Retinal pigment epithelial cell (primary cell): ENCODE measurements at places on chromosomes 2 and 18.

GRCh38 chr2:196836440-196836839 is 27.3 kb upstream of the C2orf66 start:
- DNase-seq, result no peak

DNA sequence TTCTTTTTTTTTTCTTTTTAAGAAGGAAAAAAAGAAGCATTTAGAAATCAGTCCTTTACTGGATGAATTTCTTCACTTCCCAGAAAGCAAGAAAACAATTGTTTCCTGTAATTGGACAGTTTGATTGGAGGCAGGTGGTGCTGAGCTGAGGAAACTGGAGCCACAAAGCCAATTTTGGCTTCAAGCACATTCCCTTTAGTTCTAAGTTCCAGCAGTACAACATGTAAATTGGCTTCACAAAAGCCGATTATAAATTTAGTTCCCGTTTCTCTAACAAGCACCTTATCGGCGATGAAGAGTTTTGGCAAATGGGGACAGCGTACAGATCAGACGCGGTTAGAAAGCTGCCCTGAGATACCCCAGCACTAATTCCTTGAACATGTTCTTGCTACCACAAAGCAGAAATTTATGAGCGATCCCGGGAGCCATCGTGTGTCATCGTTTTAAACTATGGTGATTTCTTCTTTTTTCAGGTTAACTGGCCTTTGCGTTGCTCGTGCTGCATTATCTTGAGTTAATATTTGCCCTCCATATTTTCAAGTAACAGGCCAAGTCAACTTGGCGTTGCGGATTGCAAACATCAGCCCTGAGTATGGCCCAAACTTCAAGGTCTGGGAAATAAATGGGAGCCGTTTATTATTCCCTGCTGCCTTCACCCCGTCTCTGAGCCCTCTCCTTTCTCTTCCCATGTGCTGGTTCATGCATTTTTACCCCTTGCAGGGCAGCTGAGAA is 190.4 kb upstream of the ID2 start:
- DNase-seq, result no peak

- DNase-seq, result no peak
Observed at GRCh38 chr18:6396276-6396675, 18.4 kb downstream of the L3MBTL4 start.

DNA sequence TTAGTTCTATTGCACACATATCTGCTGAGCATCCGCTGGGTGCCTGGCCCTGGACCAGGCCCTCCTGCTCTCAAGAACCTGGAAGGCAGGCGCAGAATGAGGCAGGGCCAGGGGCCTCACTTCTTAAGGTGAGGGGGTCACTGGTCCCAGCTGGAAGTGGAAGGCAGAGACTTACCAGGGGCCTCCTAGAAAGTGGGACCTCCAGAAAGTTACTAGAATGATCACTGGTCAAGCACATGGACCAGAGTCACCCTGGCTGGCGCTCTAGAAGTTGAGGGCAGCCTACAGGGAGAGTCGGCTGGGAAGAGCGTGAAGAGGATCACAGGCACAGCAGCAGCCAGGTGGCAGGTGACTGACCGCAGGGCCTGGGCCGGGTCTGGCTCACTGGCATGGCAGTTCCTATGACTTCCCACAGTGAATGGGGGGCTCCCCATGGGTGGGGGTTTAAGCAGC is 26.1 kb upstream of the MAL start:
- no peak for DNase-seq

- peak; percentile 43 for DNase-seq
Observed at GRCh38 chr18:24462838-24463775, 2.7 kb downstream of the HRH4 start.

- no peak for DNase-seq
Observed at GRCh38 chr2:237593596-237594320, 3.2 kb upstream of the RAB17 start.

GRCh38 chr2:161217597-161218185 is 57.5 kb downstream of the TANK start:
- DNase-seq, result no peak

- no peak for DNase-seq
Observed at GRCh38 chr2:135255208-135255607, 203.1 kb downstream of the RAB3GAP1 start.

DNA sequence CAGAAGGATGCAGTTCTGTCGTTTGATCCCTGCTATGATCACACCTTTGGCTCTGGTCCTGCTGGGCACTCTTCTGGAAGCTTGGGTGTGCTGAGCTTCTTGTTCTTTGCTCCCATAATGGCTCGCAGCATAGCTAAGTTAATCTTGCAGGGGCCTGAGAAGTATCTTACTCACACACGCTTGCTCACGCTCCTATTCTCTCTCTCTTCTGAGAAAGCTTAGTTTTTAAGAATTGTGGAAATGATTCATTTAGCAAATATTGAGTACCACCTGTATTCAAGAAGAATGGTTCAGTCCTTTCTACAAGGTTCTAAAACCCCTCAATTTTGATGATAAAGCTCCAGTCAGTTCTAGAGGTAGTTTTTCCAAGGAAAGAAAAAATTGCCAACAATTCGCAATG is 40.6 kb downstream of the XRCC5 start:
- no peak for DNase-seq

DNA sequence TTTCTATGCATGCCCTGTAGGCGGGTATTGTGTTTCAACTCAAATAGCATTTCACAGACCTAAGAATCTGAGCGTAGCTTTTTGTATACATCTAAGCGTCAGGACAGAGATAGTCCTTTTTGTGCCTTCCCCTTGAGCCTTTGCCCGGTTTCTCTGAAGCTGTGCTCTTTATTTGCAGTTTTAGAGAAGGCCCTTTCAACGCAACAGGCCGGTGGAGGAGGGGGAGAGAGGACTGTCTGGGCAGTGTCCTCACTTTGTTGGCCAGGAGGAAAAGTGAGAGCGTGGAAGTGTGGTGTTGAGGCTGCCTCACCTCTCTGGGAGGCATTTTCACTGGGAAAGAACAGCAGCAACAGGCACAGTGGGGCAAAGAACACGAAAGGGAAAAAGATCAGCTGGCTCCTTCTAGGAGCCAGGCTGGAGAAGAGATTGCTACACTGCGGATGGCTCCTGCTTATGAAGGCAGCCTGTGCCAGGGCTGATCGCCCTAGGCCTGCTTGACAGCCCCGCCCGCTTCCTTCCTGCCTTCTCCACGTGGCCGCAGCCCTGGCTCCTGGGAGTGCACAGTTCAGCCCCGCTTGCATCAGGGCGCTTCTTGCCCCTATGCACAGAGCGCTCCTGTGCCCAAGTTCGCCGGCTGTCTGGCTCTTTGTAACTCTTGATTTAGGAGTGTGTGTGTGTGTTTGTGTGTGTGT is 195.6 kb upstream of the POU3F3 start:
- DNase-seq, result no peak

GRCh38 chr2:51706220-51706619 is 674.3 kb upstream of the NRXN1 start:
- peak; percentile 26 for DNase-seq

- DNase-seq, result no peak
Observed at GRCh38 chr2:112317303-112318158, 42.1 kb downstream of the ZC3H6 start.

GRCh38 chr2:217656316-217656715 is 346.5 kb downstream of the TNS1 start:
- DNase-seq, result no peak

DNA sequence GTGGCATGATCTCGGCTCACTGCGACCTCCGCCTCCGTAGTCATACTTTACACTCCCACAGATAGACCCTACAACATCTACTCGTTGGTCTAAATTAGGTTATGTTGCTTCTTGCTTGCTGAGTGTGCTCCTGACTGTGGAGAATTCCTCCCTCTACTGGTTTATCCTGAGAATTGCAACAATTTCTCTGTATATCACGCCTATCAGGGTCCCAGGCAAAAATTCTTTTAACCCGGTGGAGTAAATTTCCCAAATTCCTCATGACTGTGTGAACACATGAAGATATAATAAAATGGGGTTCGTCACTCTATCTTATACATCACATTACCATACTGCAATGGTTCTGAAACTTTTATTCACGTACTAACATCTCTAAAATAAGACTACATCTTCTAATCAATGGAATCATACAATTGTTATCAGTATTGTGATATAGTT is 156.7 kb downstream of the EVA1A start:
- DNase-seq, result peak; percentile 6

GRCh38 chr2:61423714-61424113 is 47.2 kb downstream of the USP34 start:
- DNase-seq, result no peak

DNA sequence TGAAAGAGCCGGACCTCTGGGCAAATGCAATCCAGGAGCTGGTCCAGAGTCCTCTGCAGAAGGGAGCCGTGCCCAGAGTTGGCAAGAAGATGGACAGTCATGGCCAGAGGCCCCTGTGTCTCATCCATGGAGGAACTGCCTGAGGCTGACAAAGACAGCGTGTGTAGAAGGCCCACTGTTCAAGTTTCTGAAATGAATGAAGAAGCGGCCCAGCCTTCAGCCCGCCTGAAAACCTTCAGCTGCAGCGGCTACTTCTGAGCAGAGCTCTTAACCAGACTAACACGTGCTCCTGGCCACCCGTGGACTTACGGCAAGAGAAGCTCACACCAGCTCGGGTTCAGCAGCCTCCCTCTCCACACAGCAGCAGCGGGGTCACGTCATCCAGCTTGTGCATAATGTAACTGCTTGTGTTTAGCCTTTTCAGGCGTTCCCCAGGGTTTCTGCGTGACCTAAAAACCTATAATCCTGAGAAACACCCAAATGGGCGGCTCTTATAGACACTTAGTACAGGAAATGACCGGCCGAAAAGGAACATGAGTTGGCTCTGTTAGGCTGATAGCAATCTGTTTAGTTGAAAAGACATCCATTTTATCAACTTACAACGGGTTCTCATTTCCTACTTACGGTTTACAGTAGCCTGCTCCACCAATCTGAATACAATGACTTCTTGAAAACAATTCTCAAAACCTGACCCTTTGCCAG is at the start of gene FAM124B:
Gene FAM124B (minus strand): TSS at position 467 of the 702 bp plus-strand sequence. CDS start 339 bp downstream, at position 128.
- peak; percentile 90 for DNase-seq

GRCh38 chr18:67577386-67577785 is 60.9 kb upstream of the DSEL start:
- DNase-seq, result no peak

- no peak for DNase-seq
Observed at GRCh38 chr2:169664600-169664977, 29.6 kb downstream of the CFAP210 start.

- DNase-seq, result no peak
Observed at GRCh38 chr2:206890179-206890578, 49.1 kb upstream of the CPO start.

DNA sequence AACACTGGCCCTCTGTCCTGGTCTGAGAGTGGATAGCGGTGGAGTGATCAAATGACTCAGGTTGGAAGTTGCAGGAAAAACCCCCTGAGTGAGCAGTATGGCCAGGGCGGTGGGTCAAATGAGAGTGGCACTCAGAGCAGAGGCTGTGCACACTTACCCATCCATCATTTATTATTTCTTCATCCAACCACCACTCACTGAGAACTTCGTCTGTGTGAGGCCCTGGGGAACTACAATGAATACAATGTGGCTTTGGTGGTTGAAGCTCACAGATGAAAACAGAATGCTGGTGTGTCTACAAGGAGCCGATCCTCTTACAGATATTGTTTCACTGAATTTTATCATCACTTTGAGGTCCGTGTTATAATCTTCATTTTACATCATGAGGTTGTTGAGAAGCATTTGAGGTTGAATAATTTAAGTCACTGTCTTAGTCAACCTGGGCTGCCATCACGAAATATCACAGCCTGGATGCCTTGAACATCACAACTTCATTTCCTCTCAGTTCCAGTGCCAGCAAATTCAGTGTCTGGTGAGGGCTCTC is 73.4 kb upstream of the ID2 start:
- no peak for DNase-seq

DNA sequence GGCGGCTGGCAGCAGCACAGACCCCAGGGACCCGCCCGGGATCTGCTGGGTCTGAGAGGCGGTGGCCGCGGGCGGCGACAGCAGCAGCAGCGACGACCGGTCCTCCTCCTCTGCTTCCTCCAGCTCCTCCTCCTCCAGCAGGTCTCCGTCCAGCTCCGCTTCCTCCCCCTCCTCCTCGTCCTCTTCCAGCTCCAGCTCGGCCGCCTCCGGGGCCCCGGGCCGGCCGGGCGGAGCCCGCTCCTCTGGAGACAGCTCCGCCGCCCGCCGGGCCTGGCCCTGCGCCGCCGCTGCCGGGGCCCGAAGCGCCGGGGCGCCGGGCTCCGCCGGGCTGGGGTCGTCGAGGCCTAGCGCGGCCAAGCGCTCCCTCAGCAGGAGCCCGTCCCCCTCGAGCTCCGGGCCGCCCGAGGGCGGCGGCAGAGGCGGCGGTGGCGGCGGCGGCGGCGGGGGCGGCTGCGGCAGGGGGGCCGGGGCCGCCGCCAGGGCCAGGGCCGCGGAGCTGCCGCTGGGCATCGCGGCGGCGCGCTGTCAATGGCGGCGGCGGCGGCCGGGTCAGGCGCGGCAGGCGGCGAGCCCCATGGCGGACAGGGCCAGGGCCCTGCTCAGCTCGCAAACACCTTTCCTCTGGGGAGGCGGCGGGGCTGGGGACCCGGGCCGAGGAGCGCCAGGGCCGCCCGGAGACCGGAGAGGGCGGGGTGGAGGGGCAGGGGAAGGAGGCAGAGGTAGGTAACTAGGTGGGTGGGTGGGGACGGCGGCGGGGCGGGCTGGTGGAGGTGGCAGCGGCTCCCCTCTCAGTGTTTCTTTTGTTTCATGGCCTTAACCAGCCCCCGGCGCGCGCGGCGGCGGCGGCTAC is 445 bp downstream of the MEX3C start:
- no peak for DNase-seq

GRCh38 chr18:8188184-8188583 is 421.1 kb upstream of the RAB12 start:
- DNase-seq, result no peak

- no peak for DNase-seq
Observed at GRCh38 chr2:222272446-222273015, 26.3 kb downstream of the PAX3 start.

GRCh38 chr18:36379435-36379984 is 82.0 kb downstream of the FHOD3 start:
- no peak for DNase-seq
